Hematopoietic multipotent progenitor cell treated with erythropoietin and hydrocortisone succinate and interleukin-3 and kit ligand, for 17 days (in vitro differentiated cells): ENCODE measurements at places on chromosomes 6 and 20.

GRCh38 chr6:68126089-68126749 is 508.9 kb upstream of the ADGRB3 start:
- no peak for DNase-seq

DNA sequence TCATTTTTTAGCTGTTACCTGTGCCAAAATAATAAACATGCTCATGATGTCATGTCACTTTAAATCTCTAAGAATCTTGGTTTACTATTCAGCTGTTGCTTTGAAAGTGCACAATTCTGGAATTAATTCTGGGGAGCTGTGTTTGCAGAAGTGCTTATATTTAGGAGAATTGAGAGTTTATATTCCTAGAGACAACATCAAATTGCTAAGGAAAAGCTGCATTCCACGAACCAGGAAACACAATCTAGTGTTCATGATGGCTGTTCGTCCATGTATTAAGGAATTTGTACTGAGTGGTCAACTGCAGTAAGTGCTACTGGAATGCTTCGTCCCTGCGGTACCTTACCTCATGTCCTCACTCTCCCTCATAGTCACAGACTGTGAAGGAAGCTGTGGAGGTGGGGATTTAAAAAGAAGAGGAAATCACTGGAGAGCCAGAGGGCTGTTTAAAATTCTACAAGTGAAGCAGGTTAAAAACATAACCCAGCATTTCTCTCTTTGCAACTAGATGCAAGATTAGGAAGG is 161.0 kb downstream of the TRMT11 start:
- DNase-seq, result no peak

GRCh38 chr20:61531553-61532345 is 279.7 kb downstream of the CDH4 start:
- no peak for DNase-seq

DNA sequence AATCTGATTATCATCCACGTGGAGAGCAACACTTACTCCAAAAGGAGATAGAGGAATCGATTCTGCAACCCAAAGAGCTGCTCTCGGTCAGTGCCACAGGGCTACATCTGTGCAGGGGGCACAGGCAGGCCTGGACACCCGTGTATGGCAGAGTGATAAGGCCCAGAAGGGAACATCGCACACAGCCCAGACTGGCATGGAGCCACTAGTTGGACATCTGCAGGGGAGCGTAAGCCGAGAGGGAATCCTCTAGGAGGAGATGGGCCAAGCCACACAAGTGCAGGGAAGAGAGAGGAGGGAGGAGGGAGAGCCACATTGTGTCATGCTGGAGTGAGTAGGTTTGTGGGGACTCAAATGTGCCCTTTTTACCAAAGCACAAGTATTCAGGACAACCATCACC is 50.4 kb upstream of the ENTPD6 start:
- no peak for DNase-seq

- no peak for DNase-seq
These were observed 1.8 kb downstream of the CST11 start for GRCh38 chr20:23450877-23451276.

- no peak for DNase-seq
These were observed 300.1 kb downstream of the HACE1 start for GRCh38 chr6:104559435-104560202.

DNA sequence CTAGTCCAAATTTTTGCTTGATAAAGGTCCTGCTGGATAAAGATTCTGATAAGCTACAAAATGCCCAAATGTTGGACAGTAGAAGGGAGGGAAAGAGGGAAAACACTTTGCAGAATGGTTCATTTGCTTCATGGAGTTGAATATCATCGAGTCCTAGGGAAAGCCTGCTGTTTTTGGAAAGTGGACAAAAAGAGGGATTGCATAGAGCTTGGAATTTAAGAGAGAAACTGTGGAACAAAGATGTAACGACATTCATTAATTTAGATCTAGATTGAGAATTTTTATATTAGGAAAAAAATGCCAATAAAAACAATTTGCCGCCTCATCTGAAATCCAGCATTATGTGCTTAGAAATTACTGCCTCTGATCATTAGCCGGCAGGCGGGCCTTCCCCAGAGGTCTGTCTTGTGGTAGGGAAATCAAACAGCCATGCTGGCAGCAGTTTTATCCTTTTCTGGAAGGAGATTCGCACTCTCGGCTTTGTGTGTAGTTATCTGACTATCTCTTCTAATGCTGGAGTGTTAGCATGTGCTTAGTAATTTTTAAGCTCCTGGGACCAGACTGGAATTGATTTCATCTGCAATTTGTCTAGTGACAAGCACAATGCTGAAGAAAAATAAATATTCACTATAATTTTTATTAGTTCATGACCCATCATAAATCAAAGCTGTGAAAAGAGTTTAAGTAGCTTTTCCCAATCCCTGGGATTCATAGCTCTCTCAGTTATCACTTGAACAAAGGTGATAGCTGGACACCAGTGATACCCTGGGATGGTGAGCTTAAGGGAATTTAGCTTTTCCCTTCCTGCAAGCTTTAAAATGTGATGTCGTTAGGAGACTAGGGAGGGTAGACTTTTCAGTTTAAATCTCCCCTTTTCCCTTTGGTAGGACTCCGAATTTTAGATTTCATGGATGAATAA is 329.5 kb downstream of the PRL start:
- no peak for DNase-seq

GRCh38 chr6:116390581-116390980 is 19.8 kb downstream of the DSE start:
- no peak for DNase-seq

DNA sequence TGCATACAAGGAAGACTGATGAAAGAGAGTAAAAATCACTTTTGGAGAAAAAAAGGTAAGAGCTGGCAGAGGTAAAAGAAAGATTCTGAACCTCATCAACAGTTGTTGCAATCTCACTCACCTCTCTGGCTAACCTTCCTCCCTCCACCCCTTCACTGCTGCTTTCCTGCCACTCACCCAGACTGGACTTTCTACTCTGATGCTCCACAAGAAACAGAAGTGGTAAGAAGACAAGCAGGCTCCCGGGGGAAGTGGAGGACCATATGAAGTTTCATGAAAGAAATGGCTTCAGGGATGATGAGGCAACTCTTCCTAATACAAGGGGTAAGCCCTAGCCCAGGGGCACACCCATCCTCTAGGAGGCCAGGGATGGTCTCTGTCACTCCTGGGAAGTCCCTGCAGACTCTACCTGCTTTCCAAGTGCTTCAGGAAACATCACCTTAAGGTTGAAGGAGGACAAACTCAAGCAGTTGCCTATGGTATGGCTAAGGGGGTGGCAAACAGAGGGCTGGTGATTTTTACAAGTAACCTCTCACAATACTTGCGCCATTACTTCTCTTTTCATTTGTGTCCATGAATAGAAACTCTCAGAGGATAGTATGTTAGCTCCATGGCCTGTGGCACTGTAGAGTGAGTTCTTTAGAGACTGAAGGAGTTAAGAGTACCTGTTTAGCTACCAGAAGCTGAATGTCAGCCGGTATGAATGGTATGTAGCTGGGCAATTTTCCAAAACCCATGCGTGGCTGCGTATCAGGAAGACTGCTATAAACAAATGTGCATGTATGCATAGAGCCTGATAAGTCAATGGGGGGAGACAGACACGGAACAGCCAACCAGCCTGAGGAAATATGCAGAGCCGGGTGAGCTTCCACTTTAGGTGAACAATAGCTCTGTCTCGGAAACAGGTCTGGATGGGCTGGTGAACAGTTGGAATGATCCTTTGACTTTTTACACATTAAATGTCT is 112.0 kb downstream of the BACH2 start:
- DNase-seq, result peak; percentile 85
